ENCODE measurements at places on chromosomes 5 and 9.

GRCh38 chr5:90473396-90474234 lies 956 bp downstream of the MBLAC2 start:
- DNase-seq: peak; percentile 50

- DNase-seq: no peak
Measured at GRCh38 chr5:111942661-111943401, 185.8 kb upstream of the NREP start.

DNA sequence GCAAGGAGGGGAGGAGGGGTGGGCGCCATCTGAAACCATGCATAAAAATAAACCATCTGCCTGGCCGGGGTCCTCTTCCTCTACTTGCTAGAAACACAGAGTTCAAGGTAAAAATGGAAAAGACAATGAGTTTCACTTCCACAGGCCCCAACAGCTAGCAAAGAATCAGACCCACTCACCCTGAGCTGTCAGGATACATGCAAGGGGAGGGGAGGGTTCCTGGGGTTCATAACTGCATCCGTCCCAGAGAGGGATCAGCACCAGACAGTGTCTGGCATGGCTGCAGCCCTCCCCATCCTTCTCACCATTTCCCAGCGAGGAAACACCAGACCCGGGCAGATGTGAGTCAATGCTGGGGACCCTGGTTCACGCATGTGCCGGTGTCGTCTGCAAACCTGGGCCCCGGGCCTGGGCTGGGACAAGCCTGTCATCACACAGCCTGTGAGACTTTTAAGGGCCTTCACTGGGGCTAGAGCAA lies 55.4 kb downstream of the SEMA4D start:
- no peak for DNase-seq

DNA sequence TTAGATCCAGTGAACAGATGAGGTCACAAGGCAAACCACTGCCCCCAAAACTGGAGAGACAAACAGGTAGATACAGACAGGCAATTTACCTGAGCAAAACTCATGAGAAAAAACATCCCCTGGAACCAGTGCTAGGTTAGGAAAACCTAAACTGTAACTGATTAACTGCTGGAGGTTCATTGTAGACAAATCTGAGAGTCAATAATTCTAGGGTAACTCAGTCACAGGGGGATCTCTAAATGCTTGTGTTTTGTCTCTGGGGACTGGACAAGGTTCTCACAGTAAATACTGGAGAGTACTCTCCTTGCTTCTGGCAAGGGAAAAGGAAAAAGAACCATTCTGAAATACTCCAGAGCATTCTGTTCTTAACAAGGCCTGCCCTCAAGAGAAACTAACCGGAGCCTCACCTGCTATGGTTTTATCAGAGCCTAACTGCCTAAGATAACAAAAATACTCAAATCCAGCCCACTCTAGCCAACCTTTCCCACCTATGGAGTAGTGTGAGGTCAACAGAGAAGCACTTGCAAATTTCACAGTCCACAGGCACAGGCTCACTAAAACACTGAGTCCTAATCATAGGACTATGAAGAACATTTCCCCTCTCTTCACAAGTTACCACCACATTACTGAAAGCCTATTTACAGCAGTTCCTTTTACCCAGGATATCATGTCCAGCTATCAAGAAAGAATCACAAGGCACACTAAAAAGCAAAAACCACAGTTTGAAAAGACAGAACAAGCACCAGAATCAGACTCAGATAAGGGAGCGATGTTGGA lies 139.9 kb upstream of the ACOT12 start:
- no peak for DNase-seq

- DNase-seq: no peak
Measured at GRCh38 chr5:170257370-170257769, 24.6 kb downstream of the C5orf58 start.

GRCh38 chr5:158898185-158899177 lies 201.2 kb downstream of the EBF1 start:
- no peak for DNase-seq

DNA sequence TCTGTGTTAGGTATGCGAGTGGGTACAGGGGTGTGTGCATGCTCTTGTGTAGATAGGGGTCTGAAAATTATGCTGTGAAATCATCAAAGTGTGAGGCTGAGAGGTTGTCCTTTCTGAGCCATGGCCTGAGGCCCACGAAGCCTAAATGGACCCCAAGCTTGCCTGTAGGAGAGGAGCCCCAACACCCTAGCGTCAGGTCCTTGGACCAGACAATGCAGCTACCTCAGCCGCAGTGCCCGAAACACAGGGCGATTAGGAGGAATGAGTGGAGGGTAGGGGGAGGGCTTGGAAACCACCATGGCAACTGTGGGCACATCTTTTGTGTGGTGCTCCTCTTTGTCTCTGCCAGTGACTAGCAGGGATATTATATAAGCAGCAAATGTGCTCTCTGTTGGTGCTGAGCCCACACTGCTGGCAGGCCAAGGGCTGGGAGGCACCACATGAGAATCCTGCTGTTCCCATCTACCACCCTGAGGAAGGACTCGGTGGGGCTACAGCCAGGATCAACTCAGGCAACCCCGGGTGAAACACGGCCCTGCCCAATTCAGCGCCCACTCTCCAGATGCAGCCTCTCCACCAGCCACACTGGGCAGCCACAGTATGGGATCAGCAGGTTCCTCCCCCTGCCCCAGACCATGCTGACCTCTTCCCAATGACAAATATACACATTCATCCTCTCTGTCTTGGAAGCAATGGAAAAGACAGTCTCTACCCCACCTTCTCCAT lies 84.6 kb upstream of the FSTL4 start:
- no peak for DNase-seq

DNA sequence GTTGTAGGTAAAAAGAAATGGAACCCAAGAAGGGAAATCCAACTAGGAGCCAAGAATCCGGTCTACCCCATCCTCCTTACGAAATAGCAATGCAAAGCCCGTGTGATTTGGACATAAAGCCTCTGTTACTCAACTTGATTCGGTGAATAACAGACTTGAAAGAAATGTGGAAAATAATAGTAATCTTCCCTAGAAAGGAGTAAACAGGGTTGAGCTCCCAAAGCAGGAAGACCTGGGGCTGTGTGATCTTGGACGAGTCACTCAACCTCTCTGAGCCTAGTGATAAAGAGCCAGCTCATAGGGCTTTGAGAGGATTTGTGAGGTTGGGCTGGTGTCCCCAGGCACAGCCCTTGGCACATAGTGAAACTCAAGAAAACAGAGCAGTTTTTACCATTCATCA lies 42.7 kb upstream of the IL17B start:
- no peak for DNase-seq

GRCh38 chr5:9919306-9920030 lies 289.3 kb upstream of the TAS2R1 start:
- no peak for DNase-seq

DNA sequence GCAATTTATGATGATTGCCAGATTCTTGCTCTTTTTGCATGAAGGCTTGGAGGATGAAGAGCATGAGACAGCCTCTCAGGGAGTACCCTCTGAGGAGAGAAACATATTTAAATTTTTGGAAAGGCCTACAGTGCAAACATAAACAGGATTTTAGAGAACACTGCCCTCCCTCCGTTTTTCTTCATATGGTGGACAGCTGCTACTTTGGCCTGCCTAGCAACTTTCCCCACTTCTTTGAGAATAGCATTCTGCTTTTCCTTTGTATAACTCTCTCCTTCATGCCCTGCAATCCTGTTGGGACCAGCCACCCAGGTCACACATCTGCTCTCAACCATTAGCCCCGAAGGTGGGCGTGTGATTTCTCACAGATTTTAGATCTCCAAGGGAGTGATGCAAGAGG lies 20.5 kb upstream of the TXN start:
- no peak for DNase-seq

DNA sequence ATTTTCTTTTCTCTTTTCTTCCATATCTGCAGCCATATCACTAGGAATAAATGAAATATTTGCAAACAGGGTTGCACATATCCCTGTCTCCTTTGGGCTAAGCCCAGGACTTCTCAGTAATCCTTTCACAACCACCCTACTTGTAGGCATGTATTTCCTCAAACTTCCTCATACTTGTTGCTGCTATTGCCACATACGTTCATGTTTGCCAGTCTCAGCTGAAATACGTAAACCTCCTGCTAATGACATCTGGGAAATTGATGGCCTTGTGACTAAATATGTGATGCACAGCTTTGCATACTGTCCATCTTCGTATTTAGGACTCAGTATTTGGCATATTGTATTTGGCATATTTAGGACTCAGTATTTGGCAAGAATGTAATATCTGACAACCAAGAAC lies 224.6 kb downstream of the PLK2 start:
- DNase-seq: peak; percentile 57

GRCh38 chr5:86038566-86038965 lies 579.2 kb upstream of the COX7C start:
- no peak for DNase-seq

DNA sequence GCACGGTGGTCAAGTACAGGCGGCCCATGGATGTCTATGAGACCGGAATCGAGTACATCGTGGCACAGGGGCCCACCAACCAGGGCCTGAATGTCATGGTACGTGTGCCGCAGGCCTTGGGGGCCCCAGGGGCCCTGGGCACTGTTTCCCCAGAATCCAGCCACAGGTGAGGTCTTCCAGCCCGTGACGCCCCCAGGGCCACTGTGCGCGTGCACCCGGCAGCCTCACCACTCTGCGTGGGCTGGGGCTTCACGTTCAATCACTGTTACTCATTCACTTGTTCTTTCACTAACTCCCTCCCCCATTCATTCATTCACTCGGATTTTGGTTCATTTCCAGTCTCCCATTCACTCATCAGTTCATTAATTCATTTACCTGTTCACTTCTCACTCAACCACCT lies 12.6 kb downstream of the ADAMTSL2 start:
- DNase-seq: no peak

GRCh38 chr5:181153814-181154213 lies 6.4 kb downstream of the OR2V2 start:
- DNase-seq: no peak

DNA sequence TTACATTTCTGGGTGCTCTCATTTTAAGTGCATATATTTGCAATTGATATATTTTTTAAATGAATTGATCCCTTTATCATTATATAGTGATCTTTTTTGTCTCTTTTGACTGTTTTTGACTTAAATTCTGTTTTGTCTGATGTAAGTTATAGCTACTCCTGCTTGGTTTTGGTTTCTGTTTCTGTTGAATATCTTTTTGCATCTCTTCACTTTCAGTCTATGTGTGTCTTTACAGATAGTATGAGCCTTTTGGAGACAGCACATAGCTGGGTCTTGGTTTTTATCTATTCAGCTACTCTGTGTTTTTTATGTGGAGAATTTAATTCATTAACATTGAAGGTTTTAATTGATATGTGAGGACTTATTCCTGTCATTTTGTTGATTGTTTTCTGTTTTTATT lies 311.3 kb downstream of the SPATA31D1 start:
- DNase-seq: no peak

GRCh38 chr5:38605610-38606009 lies 49.2 kb upstream of the LIFR start:
- DNase-seq: no peak

DNA sequence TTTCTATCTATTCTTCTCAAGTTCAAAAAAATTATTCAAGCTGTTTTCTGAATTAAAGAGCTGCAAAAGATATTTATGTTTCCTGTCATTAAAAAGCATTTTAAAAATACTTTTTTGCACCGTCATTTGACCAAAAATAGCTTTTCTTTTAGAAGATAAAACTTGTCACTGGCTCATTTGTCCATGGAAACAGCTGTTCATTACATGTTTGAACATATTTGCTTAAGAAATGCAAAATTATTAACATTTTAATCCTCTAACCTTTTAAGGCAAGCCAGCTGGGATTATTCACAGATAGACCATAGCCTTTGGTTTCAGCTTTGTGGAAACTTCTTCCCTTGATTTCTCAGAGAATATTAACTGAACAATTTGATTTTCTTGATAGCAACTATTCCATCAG lies 393.9 kb downstream of the TUSC1 start:
- DNase-seq: no peak

GRCh38 chr9:83511051-83511450 lies 27.1 kb downstream of the FRMD3 start:
- no peak for DNase-seq

DNA sequence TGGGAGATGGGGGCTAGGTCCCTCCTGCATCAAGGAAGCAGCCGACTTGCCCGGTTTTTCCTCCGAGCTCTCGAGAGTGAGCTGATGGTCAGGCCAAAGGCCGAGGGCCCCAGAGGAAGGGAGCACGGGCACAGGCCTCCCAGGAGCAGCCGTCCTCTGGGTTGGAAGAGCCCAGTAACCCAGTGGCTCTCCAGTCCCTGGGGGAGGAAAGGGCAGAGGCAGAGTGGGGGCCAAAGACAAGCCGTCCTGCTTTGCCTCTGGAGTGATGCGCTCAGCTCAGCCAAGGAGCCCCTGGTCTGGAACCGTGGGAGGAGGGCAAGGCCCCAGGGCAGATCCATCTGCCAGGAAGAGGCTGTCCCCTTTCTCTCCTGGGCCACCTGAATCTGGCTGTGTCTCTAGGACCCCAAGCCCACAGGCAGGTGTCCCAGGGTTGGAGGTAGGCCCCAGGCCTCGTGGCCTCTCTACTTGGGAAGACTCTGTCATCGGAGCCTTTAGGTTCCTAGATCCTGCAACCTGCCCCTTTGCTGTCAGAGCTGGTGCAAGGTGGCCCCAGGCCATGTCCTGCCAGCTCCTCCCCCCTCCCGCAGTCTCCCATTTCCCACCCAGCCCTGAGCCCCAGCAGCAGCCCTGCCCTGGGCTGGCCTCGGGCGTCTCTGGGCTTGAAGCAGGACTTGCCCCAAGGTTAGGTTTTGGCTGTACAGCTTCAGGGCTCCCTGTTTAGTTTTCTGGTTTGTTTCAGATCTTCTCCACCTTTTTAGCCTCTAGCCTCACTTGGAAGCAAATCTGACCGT lies 224.1 kb downstream of the CACNA1B start:
- DNase-seq: no peak

- peak; percentile 71 for DNase-seq
Measured at GRCh38 chr9:26656003-26656870, 236.4 kb downstream of the CAAP1 start.

DNA sequence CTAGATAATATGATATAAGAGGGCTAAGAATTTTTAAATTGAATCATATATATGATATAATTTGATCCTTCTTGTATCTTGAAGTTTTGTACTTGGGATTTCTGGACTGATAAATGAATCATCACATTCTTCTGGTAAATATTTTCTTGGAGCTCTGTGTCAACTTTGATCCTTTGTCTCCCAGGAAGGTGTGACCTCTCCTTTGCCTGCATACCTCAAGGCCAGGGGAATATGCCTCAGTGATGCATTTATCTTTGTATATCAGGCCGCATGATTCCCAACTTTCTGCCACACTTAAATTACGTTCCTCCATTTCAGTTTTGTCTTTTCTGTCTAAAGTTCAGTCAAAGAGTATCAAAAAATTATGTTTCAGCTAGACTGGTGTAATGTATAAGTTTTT lies 101.2 kb downstream of the NLN start:
- DNase-seq: no peak

DNA sequence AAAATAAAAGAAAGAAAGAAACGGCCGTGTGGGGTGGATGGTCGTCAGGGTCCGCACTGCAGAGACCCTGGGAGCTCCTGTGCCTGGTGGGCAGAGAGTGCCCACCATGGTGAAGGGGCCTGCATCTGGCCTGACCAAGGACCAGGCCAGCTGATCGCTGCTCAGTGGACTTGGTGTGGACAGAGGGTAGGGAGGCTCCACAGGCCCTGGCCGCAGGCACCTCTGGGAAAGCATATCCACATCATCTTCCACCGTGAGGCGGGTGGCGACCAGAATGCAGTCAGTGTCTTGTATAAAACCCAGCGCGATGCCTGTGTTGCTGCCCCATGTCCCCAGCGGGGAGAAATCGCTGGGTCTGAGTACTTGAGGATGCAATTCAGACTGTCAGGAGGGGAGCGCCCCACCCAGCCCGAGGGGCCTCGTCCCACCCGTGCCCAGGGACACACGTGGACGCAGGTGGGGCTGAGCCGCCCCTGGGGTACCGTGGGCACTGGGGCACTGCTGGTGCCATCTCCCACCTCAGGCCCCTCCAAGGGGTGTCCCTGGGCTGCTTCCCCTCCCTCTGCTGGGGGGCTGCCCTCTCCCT lies 27.8 kb upstream of the SLC6A19 start:
- DNase-seq: no peak
